ENCODE measurements at places on chromosomes 6 and 20. TPM values are rescaled to one million over a fixed set of nuclear protein-coding genes. Genes with fewer than 3 reads are reported as not detected.

JPH2 gene
- 0.67 TPM for total RNA-seq

TRAPPC3L gene
- not detected for total RNA-seq

NPEPL1 gene
- total RNA-seq, result 44.7 TPM

DEF6 gene
- total RNA-seq, result 5.2 TPM

UBE2V1 gene
- 110 TPM for total RNA-seq

SLC35D3 gene
- not detected for total RNA-seq

UBR2 gene
- total RNA-seq, result 36.3 TPM

OVOL2 gene
- 13.8 TPM for total RNA-seq

GRCh38 chr6:16244446-16244845, 6.1 kb downstream of the GMPR start:
- DNase-seq, result no peak
- peaks cover 19% of the 10 kb centered on the region for H3K4me1 ChIP-seq
- no peaks in the 10 kb centered on the region for H3K27me3 ChIP-seq
- no peaks in the 10 kb centered on the region for H3K36me3 ChIP-seq
- peak overlapping the region; percentile 40 for H3K27ac ChIP-seq

GRCh38 chr6:25462235-25462897, 183.2 kb downstream of the CARMIL1 start:
- no peaks in the 10 kb centered on the region for H3K27me3 ChIP-seq
- no peak for DNase-seq
- no peak overlapping the region for H3K27ac ChIP-seq
- no peak overlapping the region for H3K4me3 ChIP-seq
- no peaks in the 10 kb centered on the region for H3K36me3 ChIP-seq
- H3K4me1 ChIP-seq, result no peaks in the 10 kb centered on the region

GRCh38 chr6:56232436-56232835, 14.9 kb downstream of the COL21A1 start:
- no peak for DNase-seq
- H3K4me3 ChIP-seq, result no peak overlapping the region
- H3K27me3 ChIP-seq, result no peaks in the 10 kb centered on the region
- H3K27ac ChIP-seq, result no peak overlapping the region
- no peaks in the 10 kb centered on the region for H3K4me1 ChIP-seq

DNA sequence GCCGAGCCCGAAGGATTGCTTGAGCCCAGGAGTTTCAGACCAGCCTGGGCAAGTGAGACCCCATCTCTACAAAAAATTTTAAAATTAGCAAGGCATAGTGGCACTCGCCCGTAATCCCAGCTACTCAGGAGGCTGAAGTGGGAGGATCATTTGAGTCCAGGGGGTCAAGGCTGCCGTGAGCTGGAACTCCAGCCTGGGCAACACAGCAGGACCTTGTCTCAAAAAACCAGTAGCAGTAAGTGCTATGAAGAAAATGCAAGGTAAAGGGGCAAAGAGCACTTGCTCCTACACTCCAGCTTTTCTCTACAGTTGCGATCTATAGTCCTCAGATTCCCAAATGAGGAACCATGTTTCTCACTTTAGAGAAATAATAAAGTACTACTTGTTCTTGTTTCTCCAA, 1.8 kb upstream of the DDX39B start:
- peaks cover 17% of the 10 kb centered on the region for H3K36me3 ChIP-seq
- no peak overlapping the region for H3K27ac ChIP-seq
- DNase-seq, result no peak
- no peaks in the 10 kb centered on the region for H3K27me3 ChIP-seq

DNA sequence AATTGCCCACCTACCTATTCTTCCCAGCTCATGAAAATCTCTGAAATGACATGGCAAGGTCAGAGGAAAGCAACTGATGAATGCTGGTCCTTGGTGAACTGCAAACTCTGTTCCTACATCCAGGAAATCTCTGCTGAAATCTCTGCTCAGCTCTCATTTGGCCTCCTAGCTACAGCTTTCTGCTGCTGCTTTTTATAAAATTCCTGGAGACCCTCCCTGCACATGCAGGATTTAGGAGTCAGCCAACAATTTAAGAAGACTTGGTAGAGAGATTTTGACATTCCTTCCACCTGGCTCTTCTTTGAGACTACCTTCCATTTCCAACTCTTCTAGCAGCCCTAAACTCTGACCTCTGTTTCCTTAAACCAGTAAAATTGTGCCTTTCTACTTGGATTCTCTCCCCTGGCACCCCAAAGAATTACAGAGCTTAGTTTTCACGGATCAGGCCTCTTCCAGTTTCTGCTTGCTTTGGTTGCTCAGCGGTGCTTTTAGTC, 55.5 kb downstream of the PDE7B start:
- H3K27me3 ChIP-seq, result no peaks in the 10 kb centered on the region
- H3K4me1 ChIP-seq, result peaks cover 24% of the 10 kb centered on the region
- no peak overlapping the region for H3K4me3 ChIP-seq
- no peaks in the 10 kb centered on the region for H3K36me3 ChIP-seq
- H3K27ac ChIP-seq, result no peak overlapping the region

- peaks cover 3% of the 10 kb centered on the region for H3K4me1 ChIP-seq
- H3K27me3 ChIP-seq, result no peaks in the 10 kb centered on the region
- peaks cover 10% of the 10 kb centered on the region for H3K36me3 ChIP-seq
- H3K4me3 ChIP-seq, result no peak overlapping the region
Measured at GRCh38 chr6:151376440-151376839, 14.9 kb downstream of the ZBTB2 start.

GRCh38 chr6:41047306-41047705, 5.0 kb downstream of the TSPO2 start:
- no peak overlapping the region for H3K4me3 ChIP-seq
- no peak overlapping the region for H3K27ac ChIP-seq
- DNase-seq, result no peak
- no peaks in the 10 kb centered on the region for H3K36me3 ChIP-seq
- no peaks in the 10 kb centered on the region for H3K4me1 ChIP-seq

Measured in thyroid gland (tissue), 4 donors.